Left renal cortex interstitium (tissue), 4 donors: ENCODE measurements at places on chromosomes 6 and 20. TPM values are rescaled to one million over a fixed set of nuclear protein-coding genes. Genes with fewer than 3 reads are reported as not detected.

OTOR gene
- not detected for polyA plus RNA-seq

C20orf144 gene
- polyA plus RNA-seq, result 0.44 TPM

LHFPL5 gene
- polyA plus RNA-seq, result 0.08 TPM

SNAI1 gene
- polyA plus RNA-seq, result 15.2 TPM

ARFGEF3 gene
- polyA plus RNA-seq, result 6.9 TPM
